ENCODE measurements at places on chromosomes 7 and 10. TPM values are rescaled to one million over a fixed set of nuclear protein-coding genes. Genes with fewer than 3 reads are reported as not detected.

DNA sequence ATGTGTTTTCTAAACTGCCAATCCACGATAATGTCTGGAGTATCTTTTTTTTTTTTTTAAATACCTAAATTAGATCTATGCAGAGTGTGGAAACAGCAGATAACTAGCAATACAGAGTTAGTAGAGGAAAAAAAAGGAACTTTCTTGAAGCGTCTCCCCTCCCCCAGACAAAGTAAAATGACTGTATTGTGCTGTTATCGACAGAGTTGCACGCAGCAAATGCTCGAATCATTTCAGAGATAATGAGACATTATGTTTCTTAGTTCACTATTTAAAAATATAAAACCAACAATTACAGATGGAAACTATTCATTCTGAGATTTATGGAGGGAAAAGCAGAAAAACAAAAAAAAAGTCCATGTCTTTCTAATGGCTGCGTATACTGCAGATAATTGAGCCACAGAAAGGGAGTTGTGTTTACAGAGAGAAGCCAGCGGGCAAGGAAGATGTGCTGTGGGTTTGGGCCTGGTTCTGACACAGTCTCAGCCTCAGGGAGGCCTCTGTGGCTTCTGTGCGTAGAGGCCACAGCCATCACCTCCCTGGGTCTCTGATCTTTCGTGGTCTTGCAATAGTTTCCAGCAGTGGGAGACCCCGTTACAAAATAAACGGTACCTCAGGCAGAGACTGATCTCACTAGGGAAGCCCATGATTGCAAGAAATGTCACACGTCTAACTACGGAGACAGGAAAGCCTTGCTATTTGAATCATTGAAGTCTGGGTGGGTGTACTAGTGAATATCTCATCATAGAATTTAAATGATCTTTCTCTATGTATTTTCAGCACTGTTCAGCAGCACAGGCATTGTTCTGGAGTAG lies 19.1 kb upstream of the KLF6 start:
- peak; percentile 79 for DNase-seq

- DNase-seq = no peak
Observed at GRCh38 chr7:46566097-46566774, 645.2 kb upstream of the IGFBP3 start.

Gene TYW1B
- 3.8 TPM for total RNA-seq

Gene TSPAN12
- total RNA-seq = not detected

DNA sequence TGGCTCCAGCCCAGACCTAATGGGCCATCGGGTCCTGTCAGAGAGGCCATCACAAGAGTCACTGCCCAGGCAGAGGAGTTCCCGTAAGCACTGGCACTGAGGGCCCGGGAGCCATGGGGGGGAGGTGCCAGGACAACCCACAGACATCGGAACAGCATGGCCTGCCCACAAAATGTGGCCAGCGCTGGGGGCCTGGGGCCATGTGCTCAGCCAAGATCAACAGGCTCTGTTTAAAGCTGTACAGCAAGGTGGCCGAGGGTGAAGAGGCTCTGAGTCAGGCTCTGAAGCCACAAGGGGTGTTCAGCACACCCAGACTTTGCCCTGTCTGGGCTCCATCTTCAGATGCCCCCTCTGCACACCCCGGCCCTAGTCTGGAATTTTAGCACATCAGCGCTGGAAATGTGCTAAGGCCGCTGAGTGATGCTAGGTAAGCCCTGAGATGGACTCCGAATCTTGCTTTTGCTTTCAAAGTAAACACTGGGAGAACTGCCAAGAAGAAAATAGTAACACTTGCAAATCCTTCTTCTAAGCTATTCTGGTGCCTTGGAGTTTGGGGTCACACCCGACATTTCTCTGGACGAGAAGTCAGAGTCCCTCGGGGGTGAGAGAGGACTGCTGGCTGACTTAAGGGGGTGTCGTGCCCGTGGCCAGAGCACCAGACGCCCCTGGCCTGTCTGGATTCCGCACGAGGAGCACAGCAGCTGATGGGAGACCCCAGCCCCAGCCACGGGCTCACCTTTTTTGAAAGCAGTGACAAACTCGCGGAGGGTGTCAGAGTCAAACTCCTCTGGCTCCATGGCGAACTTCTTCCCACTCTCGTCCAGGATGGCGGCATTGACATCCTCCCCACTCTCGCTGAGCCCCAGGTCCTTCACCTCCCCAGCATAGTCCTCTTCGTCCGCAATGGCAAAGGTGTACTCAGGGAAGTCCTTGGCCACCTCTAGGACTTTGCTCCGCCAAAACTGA lies 23.6 kb downstream of the PDIA4 start:
- no peak for DNase-seq

DNA sequence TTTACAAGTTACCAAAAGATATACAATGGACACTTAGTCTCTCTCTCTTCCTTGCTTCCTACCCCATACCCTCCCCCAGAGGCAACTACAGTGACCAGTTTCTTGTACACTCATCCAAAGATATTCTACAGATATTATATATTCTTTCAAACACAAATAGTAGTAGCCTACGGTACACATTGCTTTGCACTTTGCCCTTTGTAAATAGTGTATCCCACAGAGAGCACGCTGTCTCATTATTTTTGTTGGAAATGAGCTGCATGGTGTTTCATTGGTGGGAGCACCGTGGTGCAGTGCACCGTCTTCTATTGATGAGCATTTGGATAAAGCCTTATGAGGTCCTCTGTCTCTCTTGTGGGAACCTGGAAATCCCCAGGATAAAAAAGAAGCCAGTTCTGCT lies 24.2 kb downstream of the STRA8 start:
- DNase-seq = no peak

Gene SLC39A12
- total RNA-seq = not detected

DNA sequence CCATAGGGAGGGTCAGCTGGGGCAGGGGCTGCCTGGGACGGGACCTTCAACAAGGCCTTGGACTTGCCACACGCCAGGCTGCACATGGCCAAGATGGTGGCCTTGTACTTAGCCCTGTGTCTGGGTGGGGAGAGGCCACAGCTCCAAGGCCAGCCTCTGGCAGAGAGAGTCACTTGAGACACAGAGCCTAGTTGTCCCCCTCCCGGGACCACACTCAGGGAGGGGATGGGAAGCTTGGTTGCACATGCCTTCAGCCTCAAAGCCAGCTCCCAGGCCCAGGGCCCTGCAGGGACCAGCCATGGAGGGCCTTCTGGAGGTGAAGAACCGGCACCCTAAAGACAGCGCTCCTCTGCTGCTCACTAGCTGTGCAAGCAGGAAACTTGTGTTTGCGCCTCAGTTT lies 16.7 kb downstream of the MMRN2 start:
- no peak for DNase-seq

Gene SPDYE5
- total RNA-seq = not detected

Gene TAF5
- 13.2 TPM for total RNA-seq

DNA sequence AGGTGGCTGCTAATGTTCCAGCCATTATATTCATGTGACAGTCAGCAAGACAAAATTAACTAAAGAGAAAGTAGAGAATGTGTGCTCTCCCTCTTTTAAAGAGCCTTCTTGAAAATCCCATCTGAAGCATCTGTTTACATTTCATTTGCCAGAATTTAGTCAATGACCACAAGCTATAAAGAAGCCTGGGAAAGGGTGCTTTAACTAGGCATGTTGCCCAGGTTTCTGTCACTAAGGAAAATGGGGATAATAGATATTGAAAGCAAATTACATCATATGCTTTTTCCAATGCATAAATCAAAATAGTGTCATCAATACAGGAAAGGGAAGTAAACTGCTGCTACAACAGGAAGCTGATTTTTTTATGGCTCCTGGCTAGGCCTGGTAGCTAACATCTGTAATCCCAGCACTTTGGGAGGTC lies 67.7 kb downstream of the ELAPOR2 start:
- no peak for DNase-seq

DNA sequence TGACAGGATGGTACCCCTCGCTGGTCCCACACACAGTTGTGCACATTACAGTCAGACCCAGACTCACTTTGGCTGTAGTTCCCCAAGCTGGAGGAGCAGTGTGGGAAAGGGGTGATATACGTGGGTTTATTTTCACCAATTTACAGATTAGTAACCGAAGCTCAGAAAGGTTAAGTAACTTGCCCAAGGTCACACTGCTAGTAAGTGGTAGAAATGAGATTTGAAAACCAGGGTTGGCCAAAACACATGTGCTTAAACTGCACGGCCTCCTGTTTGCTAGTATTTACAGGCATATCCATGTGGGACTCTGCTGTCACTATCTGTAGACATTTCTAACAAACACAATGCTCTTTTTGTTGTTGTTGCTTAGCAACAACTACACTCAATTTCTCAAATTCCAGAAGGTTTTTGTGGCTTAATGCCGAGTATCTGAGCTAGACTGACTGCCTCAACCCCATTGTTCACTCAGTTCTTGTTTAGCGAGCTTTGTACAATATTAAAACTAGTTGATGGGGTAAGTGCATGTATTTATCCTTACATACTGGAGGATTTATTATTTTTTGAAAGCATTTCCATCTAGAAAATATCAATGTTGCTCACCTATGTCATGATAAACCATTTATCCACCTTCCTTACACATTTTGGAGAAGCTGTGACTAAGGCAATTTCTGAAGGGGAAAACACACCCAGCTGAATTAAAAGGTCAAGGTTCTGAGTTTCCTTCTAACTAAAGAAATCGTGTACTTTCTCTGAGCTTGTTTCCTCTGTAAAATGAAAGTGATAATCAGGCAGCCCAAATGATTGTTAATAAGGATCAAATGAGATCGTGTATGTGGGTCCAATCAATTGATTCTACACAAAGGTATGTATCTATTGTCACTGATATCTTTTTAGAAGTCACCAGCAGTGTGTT lies 5.3 kb upstream of the TMEM139 start:
- no peak for DNase-seq

Gene CALML5
- not detected for total RNA-seq

All from activated CD4-positive, alpha-beta memory T cell treated with anti-CD3 and anti-CD28 coated beads for 36 hours (primary cell).